ENCODE measurements at places on chromosomes 2 and 18. TPM values are rescaled to one million over a fixed set of nuclear protein-coding genes. Genes with fewer than 3 reads are reported as not detected.

Gene ABCG5
- not detected for total RNA-seq

Gene RETSAT
- 134 TPM for total RNA-seq

- DNase-seq, result no peak
Measured at GRCh38 chr2:6167592-6168138, 475.5 kb downstream of the SOX11 start.

DNA sequence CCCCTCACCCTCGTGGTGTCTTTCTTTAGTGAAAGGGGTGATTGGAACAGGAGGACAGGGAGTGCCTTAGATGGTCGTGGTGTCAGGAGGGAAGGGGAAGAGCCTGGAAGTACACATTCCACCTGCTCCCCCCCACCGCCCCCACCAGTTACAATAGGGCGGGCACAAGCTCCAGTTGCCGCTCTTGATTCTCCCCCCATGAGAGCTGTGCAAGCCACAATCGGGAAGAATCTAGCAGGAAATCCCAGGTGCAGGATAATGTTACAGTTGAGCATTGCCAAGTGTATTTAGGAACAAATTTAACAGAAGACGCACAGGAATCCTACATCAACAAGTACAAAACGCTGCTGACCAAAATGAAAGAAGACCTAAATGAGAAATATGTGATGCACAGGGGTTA is 73.6 kb downstream of the ASAP2 start:
- DNase-seq, result no peak

DNA sequence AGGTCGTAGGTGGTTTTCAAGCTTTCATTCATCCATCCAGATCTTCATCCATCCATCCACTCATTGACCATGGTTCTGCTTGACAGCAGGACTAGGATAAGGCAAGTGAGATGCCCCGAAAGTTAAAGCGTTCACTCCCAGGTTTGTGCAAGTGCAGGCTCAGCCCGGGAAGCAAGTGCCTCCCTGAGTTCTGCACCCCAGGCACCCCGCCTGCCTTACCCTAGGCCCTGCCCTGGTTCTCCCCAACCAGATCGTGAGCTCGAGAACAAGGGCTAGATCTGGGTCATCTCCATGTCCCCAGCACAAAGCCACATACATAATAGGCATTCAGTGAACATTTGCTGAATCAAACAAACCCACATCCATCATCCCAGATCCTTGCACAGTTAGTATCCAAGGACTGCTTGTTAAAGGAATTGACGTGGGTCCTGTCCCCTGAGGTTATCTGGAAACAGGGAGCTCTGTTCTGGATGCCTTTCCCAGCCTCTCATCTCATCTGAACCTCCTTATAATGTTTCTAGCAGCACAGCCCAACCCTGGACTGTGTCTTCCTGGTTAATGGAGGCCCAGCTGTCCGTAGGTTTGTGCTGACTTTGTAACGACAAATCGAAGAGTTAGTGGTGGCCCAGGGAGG is 116.1 kb upstream of the GPC1 start:
- DNase-seq, result no peak

DNA sequence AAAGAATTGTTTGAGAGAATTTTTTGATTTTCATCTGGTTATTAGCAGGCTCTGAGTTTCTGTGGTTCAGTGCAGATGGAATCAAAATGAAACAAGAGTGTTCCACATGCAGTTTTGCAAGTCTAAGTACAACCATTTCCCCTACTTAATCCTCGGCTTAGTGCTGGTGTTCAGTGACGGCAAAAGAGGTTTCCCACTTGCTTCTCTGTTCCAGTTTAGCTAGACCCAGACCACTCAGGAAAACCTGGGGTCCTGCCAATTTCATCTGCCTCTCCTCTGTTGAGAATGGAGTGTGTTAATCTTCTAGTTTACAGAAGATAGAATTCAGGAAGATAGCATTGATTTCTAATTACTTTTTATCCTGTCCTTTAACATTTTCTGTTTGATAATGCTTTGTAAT is 996.2 kb upstream of the FANCL start:
- no peak for DNase-seq

DNA sequence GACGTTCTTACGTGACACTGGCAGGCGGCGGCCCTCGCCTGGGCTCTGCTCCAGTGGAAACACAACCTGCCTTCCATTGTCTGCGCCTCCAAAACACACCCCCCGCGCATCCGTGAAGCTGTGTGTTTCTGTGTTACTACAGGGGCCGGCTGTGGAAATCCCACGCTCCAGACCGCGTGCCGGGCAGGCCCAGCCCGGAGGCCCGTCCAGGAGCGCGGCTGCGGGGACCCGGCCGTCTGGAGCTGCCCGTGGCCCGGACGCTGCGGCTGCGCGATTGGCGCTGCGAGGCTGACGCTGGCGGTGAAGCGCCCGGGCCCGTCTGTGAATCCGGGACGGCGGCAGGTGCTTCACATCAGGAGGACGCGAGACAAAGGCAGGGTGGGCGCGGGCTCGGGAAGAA is 670.3 kb upstream of the SALL3 start:
- DNase-seq, result no peak

All from adrenal gland (tissue), 19 donors.